ENCODE measurements at places on chromosomes 1 and 21.

DNA sequence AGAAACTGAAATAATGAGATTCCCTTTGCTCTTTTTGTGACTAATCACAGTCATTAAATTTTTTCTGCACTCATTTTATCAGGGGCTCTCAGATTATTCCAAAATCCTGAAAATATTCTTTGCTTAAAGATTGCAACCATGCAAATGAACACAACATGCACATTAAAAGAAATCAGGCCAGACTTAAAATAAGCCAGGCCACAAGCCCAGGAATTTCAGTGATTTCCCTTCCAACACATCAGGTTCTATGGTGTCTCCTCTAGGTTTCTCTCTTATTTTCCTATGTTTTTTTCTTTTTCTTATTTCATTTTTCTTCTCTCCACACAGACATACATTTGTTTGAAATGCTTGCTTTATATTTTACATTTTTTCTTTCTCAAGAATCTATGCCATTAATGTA is 65.3 kb downstream of the NIBAN1 start:
- DNase-seq, result no peak

DNA sequence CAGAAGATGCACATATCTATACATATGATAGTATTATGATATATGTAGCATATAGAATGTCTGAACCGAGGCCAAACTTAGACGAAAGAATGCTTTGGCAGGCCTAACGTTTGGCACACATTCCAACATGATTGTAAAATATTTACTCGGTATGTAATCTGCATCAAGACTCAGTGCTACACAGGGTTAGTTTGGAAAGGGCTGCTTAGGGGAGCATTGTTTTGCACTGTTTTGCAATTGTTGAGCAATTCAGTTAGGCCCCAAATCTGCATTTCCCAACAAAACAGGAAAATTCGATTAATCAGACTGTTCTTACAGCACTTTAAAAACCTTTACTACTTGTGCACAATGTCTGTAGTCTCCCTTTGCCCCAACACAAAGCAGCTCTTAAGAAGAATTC is 216.0 kb upstream of the NEGR1 start:
- DNase-seq, result no peak

GRCh38 chr1:26521669-26522030 is 7.9 kb upstream of the RPS6KA1 start:
- no peak for DNase-seq

DNA sequence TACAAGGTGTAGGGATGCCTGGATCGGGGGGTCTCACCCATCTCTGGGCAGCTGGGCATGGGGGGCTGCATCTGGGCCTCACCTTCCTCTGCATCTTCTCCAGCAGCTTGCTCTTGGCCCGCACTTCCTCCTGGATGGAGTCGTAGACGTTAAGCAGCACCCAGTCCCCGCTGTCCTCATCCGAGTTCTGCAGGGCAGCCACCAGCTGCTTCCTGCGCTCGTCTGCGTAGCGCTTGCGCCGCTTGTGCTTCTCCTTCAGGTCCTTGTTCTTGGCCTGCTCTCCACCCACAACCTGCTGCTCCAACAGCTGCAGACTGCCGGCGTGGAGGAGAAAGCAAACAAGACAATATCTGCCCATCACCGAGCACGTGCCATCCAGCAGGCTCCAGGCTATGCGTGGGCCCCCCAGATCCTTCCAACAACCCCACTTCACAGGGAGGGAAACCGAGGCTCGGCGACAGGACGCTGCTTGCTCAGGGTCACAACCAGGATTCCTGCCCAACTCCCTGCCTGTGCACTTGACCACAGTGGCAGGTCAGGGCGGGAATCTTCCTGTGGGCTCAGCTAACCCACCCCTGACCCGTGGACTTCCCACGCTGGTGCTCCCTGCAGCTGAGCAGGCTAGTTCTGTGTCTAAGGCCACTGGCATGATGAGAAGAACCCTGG is 21.5 kb upstream of the DDOST start:
- no peak for DNase-seq

GRCh38 chr1:61273167-61273705 is 190.9 kb downstream of the NFIA start:
- no peak for DNase-seq

DNA sequence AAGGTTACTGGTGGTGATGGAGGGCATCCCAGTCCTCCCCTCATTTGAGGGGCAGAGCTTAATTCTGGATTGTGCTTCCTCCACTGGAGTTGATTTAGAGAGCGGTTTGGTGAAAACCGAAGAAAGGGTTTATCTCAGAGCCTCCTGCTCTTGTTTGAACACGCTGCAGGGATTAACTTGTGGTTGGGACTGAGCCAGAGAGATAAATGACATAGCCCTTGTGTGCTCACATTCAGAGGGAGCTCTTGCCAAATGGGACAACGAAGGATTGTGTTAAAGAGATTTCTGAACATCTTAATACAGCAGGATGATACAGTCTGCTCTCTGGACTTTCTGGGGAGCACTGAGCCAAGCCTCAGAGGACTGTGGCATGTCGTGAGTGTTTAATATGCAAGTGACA is 308.2 kb downstream of the DISC1 start:
- DNase-seq, result no peak

GRCh38 chr1:104991702-104992101 is 1242.0 kb downstream of the AMY1C start:
- no peak for DNase-seq

DNA sequence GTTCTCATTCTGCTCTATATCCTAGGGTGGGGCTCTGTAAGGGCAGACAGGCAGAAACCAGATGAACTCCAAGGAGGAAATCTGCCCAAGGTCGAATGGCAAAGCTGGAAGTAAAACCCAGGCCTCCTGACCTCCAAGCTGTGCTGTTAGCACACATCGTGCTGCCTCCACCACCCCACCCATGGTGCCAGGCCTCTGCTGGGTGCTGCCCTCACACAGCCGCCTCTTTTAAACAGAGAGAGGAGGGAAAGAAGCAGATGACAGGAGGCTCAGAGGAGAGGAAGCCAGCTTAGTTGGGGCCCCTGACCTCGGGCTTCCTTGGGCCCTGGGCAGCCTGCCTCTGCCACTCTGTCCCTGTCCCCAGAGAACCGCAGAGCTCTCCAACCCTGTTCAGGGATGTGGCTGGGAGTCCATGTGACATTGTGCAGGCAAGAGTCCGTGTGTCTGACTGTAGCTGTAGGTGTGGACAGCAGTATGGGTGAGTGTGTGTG is 1.1 kb downstream of the SYNC start:
- no peak for DNase-seq

DNA sequence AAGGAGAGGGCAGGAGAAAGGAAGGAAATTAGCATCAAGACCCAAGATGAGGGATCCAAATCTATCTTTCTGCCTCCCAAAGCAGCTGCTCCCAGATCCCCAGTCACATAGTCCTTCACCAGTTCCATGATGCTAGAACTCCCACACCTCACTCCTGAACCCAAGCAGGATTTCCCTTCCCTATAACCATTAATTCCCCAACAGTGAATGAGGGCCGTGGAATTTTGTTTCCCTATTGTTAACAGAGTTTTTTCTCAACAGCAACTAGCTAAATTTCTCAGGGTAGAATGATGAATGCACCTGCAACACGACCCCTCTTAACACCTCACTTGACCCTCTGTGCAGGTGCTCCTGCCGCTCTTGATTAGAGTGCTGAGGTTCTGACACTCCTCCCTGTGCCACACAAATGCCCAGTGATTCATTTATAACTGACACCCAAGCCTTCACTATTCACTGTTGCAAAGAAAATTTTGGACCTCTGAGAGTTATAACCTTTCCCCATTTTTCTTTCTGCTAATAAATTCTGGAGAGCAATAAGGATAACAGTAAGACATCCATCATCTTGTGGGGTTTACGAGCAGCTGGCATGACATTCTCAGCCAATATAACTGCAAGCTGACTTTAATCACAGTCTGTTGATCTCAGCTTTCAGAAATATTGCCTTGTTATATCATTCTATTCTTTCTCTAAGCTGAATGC is 25.4 kb upstream of the NPL start:
- no peak for DNase-seq

GRCh38 chr1:205639567-205639966 is 7.8 kb upstream of the ELK4 start:
- no peak for DNase-seq

DNA sequence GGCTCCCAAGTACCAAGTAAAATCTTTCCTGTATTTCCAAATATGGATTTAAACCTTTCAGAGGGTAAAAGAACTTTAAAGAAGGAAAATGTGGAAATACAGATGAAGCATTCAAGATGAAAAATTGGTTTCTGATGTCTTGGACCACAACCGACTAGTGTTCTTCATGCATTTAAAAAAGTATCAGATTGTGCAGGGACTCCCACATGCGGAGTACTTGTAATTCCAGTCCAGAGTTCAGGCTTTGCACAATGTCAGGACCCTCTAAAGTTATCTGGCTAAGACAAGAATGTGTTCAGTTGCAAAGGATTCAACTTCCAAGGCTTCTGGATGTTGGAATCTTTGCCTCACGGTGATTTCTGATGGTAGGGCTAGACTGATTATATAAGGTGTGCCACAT is 66.7 kb downstream of the RGL1 start:
- DNase-seq, result no peak

- no peak for DNase-seq
Measured at GRCh38 chr1:163897412-163898155, 575.8 kb downstream of the NUF2 start.

- DNase-seq, result no peak
Measured at GRCh38 chr1:212545941-212546635, 62.5 kb upstream of the ATF3 start.

DNA sequence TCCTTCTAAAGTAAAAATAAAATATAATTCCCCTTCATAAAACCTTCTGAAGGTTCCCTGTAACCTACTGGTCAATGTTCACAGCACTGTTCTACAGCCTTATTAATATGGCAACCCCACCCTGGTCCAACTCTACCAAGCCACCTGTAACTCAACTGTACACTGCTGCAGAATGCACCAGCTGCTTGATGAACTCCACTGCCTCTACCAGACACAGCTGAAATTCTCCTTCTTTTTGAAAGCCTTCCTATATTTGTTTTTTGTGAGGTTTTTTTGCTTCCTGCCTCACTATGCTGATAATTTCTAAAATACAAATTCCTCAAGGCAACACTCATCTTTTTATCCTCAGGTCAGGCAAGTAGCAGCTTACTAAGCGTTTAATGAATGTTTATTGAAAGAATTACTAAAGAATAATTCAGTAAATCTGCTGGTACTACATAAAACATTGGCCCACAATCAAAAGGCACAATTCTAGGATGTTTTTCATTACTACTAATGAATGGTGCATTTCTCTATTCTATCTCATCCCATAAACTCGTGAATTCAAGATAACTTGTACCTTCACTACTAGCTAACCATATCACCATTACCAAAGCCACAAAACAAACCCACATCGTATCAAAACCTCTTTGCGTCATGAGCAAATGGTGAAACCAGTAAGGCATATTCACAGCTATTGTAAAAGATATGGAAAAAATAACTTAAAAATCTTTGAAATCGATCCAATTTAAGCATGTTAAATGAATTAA is 2.4 kb downstream of the SSX2IP start:
- no peak for DNase-seq

- DNase-seq, result no peak
Measured at GRCh38 chr1:154496383-154496782, 5.6 kb upstream of the TDRD10 start.

DNA sequence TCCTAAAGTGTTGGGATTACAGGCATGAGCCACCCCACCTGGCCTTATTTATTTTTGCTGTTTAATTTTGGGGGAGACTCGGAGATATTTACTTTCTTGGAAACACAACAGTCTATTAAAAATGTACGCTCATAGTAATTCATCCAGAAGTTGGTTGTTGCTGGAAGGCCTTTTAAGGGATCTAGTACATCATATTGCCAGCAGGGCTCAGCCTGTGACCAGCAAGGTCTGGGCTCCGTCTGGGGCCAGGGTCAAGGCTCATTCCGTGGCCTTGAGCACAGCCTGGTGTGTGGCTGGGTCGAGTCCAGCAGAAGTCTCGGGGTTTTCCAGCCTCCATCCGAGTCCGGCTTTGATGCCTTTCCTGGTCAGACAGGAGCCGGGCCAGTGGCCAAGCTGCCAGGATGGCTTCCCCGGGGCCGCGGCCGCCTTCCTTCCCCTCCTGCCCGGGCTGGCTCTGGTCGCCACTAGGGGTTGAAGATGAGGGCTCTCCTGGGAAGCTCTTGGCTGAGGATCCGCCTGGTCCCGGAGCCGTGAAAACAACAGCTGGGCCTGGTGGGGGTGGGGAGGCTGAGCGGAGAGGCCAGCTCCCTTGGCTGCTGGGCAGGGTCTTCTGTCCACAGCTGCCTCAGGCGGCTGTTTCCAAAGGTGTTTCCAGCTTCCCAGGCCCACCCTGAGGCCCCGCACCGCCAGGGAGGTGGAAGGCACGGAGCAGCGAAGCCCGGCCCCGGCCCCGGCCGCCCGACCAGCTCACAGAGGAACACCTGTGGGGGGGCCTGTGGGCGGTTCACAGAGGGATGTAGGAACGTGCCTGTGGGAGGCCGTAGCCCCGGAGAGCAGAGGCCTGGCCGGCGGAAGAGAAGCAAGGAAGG is 5.1 kb upstream of the VWA1 start:
- no peak for DNase-seq

DNA sequence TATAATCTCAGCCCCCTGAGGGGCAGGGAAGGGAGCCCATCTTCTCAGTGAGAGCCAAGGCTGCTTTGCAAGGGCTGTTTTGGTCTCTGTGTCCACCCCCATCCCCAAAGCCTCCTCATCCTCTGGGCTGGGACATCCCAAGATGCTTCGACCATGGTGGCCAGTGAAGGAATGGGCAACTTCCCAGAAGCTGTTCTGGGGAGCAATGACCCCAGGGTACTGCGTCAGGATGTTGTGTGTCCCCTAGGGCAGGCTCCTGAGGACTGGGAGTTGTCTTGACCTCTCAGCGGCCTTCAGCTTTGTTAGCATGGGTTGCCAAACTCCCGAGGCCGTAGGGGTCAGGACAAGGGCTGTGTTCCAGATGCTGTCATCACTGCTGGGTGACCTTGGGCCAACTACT is 238.4 kb upstream of the POU3F1 start:
- DNase-seq, result no peak

- DNase-seq, result peak; percentile 13
Measured at GRCh38 chr1:85230305-85230977, 29.0 kb downstream of the C1orf52 start.
